ENCODE measurements at places on chromosomes 3 and 15. TPM values are rescaled to one million over a fixed set of nuclear protein-coding genes. Genes with fewer than 3 reads are reported as not detected.
A peak's percentile ranks its signal among the peaks of the same experiment; 100 is the strongest.

- H3K36me3 ChIP-seq = no peaks in the 10 kb centered on the region
- peaks cover 29% of the 10 kb centered on the region for H3K4me1 ChIP-seq
- no peaks in the 10 kb centered on the region for H3K27me3 ChIP-seq
- H3K4me3 ChIP-seq = no peak overlapping the region
- no peak overlapping the region for H3K27ac ChIP-seq
These were observed 115.7 kb upstream of the TSPAN3 start for GRCh38 chr15:77186594-77187011.

Gene CNTN3
- 12.7 TPM for total RNA-seq

Gene CKMT1B
- 3.3 TPM for total RNA-seq

DNA sequence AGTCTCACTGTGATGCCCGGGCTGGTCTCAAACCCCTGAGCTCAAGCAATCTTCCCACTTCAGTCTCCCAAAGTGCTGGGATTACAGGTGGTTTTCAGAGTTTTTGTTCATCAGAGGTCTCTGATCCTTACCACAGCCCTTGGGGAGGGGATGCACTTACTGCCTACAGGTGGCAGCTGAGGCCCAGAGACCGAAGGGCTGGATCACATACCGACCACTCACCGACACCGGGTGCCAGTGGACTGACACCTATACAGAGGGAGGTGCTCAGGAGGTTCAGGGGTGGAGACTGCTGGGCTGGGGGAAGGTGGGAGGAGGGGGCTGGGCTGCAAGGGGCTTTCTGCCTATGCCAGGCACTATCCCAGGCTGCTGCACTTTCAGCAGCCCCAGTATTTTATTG is 19.5 kb downstream of the DUSP7 start:
- peaks cover 12% of the 10 kb centered on the region for H3K4me1 ChIP-seq
- H3K27me3 ChIP-seq = peaks cover 7% of the 10 kb centered on the region
- H3K4me3 ChIP-seq = no peak overlapping the region
- no peaks in the 10 kb centered on the region for H3K36me3 ChIP-seq

Gene SOX14
- not detected for total RNA-seq

- no peaks in the 10 kb centered on the region for H3K36me3 ChIP-seq
- H3K4me1 ChIP-seq = peaks cover 16% of the 10 kb centered on the region
- DNase-seq = no peak
- peaks cover 75% of the 10 kb centered on the region for H3K27me3 ChIP-seq
These were observed at the start of the genes DUOX2 and DUOXA2 for GRCh38 chr15:45114076-45114750. Gene DUOX2 (minus strand): TSS chr15:45114172. CDS start chr15:45113411, 761 bp downstream. Gene DUOXA2 (plus strand): TSS chr15:45114326. CDS start chr15:45114606, 280 bp downstream.

DNA sequence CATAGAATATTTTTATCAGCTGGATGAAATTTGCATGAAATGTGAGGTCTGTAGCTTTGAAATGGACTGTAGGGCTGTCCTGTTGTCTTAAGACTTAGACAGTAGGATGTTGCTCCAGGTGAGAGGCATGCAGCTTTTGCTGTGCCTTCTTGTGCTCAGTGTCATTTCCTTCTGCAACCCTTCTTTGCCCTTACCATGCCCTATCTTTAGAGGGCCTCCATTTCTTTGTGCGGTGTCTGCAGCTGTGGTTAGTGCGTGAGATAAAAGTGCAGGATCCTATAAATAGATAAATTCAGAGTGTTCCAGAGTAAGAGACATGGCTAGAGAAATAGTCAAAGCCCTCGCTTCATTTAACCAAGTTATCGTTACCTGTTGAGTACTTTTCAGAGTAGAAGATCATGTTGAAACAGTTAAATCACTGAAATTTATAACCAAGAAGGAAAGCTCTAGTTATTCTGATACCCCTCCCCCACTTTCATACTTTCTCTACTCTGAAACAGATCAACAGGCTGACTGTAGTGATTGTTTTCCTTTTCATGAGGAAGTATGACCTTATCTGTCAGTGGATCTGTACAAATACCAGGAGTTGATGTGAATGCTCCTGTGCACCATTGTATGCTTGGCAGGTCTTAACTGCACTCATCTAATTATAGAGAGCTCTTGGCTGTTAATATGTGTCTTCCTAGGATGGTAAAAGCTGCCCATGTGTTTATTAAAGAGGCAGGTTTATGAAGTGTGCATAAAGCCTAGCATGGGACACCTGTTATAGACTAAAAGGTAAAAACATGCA is 18.2 kb downstream of the EIF3J start:
- H3K27ac ChIP-seq = no peak overlapping the region
- no peaks in the 10 kb centered on the region for H3K27me3 ChIP-seq
- H3K36me3 ChIP-seq = peaks cover 25% of the 10 kb centered on the region
- no peaks in the 10 kb centered on the region for H3K4me1 ChIP-seq
- H3K4me3 ChIP-seq = no peak overlapping the region

GRCh38 chr3:46867550-46867898 is 4.3 kb upstream of the MYL3 start:
- H3K36me3 ChIP-seq = no peaks in the 10 kb centered on the region
- no peak overlapping the region for H3K4me3 ChIP-seq
- no peak overlapping the region for H3K27ac ChIP-seq
- DNase-seq = no peak
- H3K4me1 ChIP-seq = peaks cover 2% of the 10 kb centered on the region

Gene ACTC1
- total RNA-seq = 5.3 TPM

GRCh38 chr3:187318819-187319616 is 27.5 kb upstream of the MASP1 start:
- peak overlapping the region; percentile 15 for H3K4me3 ChIP-seq
- peaks cover 30% of the 10 kb centered on the region for H3K27me3 ChIP-seq
- no peaks in the 10 kb centered on the region for H3K36me3 ChIP-seq
- H3K4me1 ChIP-seq = peaks cover 9% of the 10 kb centered on the region
- peak; percentile 31 for DNase-seq
- peak overlapping the region; percentile 15 for H3K27ac ChIP-seq

DNA sequence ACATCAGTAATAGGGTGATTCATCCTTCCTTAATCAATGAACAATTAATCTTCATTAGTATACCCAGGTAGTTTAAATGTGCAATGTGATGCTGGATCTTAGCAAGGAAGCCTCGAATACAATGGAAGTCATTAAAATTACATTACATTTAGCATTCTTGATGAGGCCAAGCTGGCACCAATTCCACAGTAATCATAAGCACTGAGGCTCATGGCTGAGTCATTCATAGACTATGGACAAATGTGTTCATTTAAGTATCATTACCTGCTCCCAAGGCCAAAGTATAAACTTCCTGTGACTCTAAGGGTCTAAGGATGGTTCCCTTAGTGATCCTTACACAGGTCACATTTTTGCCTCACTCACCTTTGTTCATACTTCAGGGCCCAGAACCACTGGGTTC is 266.4 kb upstream of the CDIN1 start:
- H3K36me3 ChIP-seq = peaks cover 1% of the 10 kb centered on the region
- no peaks in the 10 kb centered on the region for H3K4me1 ChIP-seq
- H3K27me3 ChIP-seq = no peaks in the 10 kb centered on the region
- no peak overlapping the region for H3K4me3 ChIP-seq

Gene GUCA1C
- not detected for total RNA-seq

DNA sequence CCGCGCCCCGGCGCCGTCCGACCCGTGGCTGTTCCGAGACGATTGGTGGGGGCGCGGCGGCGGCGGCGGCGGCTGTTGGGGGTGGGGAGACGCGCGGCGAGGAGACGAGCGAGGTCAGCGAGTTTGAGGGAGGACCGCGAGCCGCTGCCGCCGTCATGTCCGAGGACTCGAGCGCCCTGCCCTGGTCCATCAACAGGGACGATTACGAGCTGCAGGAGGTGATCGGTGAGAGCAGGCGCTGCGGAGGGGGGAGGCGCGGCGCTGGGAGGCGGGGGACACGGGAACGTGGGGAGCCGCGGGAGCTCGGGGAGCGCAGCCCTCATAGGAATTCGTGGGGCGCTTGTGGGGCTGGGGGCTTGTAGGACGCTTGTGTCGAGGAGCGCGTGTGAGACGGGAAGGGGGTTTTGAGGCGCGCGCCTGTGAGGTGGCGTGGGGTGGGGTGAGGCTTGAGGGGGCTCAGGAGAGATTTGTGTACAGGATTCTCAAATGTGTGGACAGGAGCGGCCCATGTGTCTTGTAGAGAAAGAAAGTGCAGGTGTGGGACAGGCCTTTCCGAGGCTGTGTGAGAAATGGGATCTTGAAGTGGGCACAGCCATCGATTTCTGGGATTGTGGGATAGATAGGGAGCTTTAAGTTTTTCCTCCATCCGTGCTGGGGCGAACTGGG is 518 bp downstream of the OXSR1 start:
- H3K4me1 ChIP-seq = peaks cover 16% of the 10 kb centered on the region
- H3K27me3 ChIP-seq = no peaks in the 10 kb centered on the region
- no peaks in the 10 kb centered on the region for H3K36me3 ChIP-seq

- DNase-seq = no peak
- H3K27me3 ChIP-seq = no peaks in the 10 kb centered on the region
- H3K36me3 ChIP-seq = no peaks in the 10 kb centered on the region
- H3K27ac ChIP-seq = no peak overlapping the region
These were observed 291.9 kb upstream of the POU1F1 start for GRCh38 chr3:87568331-87568730.

Gene TRNT1
- total RNA-seq = 26.5 TPM

Gene IL20RB
- total RNA-seq = 1.7 TPM

DNA sequence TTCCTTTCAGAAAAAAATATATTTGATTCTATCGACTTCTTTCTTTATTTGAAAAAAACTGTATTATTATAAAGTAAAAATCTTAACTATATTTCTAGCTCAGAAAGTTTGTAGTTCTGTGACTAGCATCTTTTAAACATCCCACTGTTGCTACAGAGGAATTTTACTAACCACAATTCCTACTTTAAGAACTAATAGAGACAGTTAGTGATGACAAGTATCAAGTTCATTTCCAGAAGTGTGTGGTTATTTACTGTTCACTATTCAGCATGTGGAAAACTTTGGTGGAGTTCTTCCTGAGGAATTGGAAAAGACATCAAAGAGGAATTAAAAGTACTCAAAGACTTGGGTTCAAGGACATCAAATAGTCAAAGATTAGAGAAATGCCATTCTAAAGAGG is 524.1 kb upstream of the CBLB start:
- DNase-seq = no peak
- H3K36me3 ChIP-seq = no peaks in the 10 kb centered on the region
- peaks cover 2% of the 10 kb centered on the region for H3K27me3 ChIP-seq
- no peak overlapping the region for H3K4me3 ChIP-seq
- no peak overlapping the region for H3K27ac ChIP-seq

Gene CLDN16
- total RNA-seq = 0.31 TPM

DNA sequence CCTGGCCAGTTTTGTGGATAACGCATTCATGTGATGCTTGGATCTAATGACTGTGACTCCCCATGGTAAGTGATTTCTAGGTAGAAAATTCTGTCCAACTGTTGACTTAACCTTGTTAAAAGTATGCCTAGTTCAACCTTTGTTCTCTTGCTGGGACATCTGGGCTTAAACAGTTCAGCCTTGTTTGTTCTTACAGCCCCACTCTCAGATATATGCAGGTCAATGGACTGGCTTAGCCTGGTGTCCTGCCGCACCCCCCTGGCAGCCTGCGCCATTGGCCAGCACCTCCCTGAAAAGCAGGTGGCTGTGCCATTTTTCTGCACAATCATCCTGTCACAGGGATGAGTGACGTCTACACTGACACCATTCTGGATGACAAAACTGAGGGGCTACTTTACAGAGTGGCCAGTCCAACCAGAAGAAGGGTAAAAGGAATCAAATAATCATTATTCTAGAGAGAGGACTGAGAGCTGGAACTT is 244.7 kb upstream of the ONECUT1 start:
- H3K4me3 ChIP-seq = no peak overlapping the region
- peak overlapping the region; percentile 78 for H3K27ac ChIP-seq
- H3K27me3 ChIP-seq = no peaks in the 10 kb centered on the region
- H3K4me1 ChIP-seq = peaks cover 51% of the 10 kb centered on the region
- H3K36me3 ChIP-seq = no peaks in the 10 kb centered on the region

- no peak overlapping the region for H3K4me3 ChIP-seq
- DNase-seq = no peak
- no peaks in the 10 kb centered on the region for H3K36me3 ChIP-seq
These were observed 5.9 kb upstream of the NDUFAF1 start for GRCh38 chr15:41408234-41408641.

- H3K27me3 ChIP-seq = no peaks in the 10 kb centered on the region
- peaks cover 3% of the 10 kb centered on the region for H3K36me3 ChIP-seq
- no peak overlapping the region for H3K27ac ChIP-seq
These were observed 160.0 kb upstream of the SNTN start for GRCh38 chr3:63492464-63492863.

- peaks cover 14% of the 10 kb centered on the region for H3K4me1 ChIP-seq
- H3K4me3 ChIP-seq = no peak overlapping the region
- peak overlapping the region; percentile 82 for H3K27ac ChIP-seq
- DNase-seq = no peak
These were observed 3.6 kb downstream of the RPS17 start for GRCh38 chr15:82536409-82537350.

DNA sequence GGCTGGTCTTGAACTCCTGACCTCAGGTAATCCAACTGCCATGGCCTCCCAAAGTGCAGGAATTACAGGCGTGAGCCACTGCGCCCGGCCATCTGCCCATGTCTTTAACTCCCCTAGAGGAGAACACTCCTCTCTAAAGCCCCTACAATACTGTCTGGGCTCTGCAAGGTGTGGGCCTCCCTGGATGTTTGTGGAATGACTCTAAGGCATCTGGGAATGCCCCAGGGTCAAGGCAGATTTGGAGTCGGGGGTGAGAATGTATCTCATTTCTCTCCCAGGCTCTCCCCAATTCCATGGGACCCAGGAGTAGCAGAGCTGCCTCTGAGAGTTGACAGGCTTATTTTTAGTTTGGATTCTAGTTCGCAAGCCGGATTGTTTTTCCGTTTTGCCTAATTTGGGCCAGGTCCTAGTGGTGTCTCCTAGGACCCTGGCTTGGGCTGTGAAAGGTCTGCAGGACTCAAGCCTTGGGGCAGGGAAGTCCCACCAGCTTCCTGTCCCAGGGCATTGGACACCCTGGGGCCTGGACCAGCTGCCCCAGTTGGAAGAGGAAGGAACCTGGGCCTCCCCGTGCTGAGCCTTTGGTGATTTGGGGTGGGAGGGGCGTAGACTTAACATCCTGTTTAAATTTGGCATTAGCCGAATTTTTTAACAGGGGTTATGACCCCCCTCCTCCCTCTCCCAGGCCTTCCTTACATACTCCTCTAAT is 53.5 kb downstream of the MAGEF1 start:
- DNase-seq = no peak
- H3K36me3 ChIP-seq = no peaks in the 10 kb centered on the region
- peak overlapping the region; percentile 92 for H3K27ac ChIP-seq
- peaks cover 30% of the 10 kb centered on the region for H3K27me3 ChIP-seq

- no peaks in the 10 kb centered on the region for H3K36me3 ChIP-seq
- H3K27me3 ChIP-seq = peaks cover 5% of the 10 kb centered on the region
- no peak for DNase-seq
- no peak overlapping the region for H3K27ac ChIP-seq
- peaks cover 5% of the 10 kb centered on the region for H3K4me1 ChIP-seq
These were observed 119.7 kb downstream of the SST start for GRCh38 chr3:187550446-187550845.

- peak; percentile 69 for DNase-seq
- H3K27ac ChIP-seq = peak overlapping the region; percentile 93
- no peaks in the 10 kb centered on the region for H3K36me3 ChIP-seq
- no peaks in the 10 kb centered on the region for H3K27me3 ChIP-seq
These were observed 601 bp downstream of the ACTL6A start for GRCh38 chr3:179563271-179563783.

DNA sequence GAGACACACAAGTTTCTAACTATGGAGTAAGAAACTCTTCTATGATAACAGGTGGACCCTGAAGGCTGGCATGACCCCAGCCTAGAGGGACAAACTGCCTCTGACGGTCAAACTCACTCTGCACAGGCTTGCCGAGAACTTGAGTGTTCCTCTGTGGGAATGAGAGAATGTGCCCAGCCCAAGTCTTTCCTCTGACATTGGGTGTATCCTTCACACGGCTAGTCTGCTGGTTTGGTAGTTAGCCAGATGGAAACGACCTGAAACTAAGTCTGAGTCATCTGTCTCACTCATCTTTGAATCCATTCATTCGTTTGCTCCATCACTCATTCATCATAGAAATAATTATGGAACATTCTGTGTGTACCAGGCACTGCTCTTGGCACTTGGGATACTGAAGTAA is 198.4 kb downstream of the ATP10A start:
- no peaks in the 10 kb centered on the region for H3K36me3 ChIP-seq
- H3K27me3 ChIP-seq = no peaks in the 10 kb centered on the region
- H3K27ac ChIP-seq = no peak overlapping the region
- no peak for DNase-seq
- peaks cover 7% of the 10 kb centered on the region for H3K4me1 ChIP-seq
- no peak overlapping the region for H3K4me3 ChIP-seq

Gene IL12A
- total RNA-seq = not detected

All from progenitor cell of endocrine pancreas (in vitro differentiated cells).